ENCODE measurements at places on chromosomes 6 and 20.

- DNase-seq: peak; percentile 41
These were observed at the start of gene RAET1G for GRCh38 chr6:149922642-149923326. TSS of gene RAET1G (minus strand) at chr6:149923121. CDS start at chr6:149923010, 111 bp downstream.

DNA sequence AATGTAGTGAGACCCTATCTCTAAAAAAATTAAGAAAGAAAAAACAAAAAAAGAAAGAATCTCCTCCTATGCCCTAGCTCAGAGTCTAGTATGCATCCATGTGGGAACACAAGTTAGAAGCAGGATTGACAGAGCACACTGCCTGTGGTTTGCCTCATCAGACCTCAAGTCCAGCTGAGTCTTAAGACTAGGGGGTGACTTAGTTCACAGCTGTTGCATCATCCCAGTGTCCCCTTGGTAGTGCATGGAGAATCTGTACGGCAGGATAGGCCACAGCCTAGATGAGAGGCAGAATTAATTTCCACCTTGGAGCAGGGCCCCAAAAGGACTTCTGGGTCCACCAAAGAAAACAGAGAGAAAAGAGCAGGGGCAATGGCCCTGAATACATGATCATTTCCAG is 13.7 kb downstream of the PNPLA1 start:
- DNase-seq: no peak

DNA sequence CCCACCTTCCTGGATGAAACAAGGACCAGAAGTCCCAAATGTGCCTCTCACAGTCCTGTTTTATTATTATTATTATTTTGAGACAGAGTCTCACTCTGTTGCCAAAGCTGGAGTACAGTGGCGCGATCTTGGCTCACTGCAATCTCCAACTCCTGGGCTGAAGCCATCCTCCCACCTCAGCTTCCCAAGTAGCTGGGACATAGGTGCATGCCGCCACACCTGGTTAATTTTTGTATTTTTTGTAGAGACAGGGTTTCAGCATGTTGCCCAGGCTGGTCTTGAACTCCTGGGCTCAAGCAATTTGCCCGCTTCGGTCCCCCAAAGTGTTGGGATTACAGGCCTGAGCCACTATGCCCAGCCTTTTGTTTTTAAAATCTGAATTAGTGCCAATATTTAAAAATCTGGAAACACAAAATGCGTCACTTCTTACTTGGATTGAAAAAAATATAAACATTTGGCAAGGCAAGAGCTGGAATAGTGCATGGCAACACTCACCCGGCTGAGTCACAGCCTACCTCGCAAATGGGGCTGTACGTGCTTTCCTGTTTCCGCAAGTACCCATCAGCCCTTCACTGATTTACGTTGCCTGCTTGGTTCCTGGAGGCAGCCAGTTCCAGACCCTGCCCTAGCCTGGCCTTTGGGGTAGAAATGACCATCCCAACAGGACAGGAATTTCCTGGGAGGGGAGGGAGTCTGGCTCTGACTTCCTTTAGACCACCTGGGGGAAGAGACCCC is 6.3 kb downstream of the SDCBP2 start:
- DNase-seq: no peak

GRCh38 chr20:11178946-11179654 is 505.3 kb upstream of the JAG1 start:
- DNase-seq: no peak

DNA sequence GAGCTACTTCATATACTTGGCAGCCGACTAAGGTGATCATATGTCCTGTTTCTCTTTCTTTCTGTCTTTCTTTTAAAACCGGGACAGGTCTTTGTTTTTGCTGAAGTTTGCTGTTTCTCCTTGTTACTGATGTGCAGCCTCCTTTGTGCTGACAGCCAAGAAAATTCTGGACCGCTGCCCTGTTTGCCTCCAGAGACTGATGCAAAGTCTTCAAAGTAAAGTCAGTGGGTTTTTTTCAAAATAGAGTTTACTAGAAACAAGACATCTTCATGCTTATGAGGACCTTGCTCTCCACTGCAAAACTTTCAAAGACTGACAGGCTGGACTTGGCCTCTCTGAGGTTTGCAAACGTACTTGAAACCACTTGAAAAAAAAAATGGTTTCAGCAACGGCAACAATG is 510.5 kb upstream of the MAP3K7 start:
- no peak for DNase-seq

Data from natural killer cell (primary cell).